ENCODE measurements at places on chromosomes 13 and 19.

DNA sequence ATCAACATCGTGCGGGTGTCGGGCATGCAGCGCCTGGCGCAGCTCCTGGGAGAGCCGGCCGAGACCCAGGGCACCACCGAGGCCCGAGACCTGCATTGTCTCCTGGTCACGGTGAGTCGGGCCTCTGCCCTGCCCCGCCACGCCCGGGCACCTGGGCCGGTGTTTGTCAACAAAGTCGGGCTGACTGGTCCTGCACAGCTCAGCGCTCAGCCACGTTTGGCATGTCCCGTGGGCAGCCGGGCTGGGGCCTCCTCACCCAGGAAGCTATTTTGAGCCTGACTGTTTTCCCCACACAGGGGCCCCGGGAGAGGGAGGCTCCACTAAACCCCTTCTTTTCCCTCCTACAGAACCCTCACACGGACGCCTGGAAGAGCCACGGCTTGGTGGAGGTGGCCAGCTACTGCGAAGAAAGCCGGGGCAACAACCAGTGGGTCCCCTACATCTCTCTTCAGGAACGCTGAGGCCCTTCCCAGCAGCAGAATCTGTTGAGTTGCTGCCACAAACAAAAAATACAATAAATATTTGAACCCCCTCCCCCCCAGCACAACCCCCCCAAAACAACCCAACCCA lies 1.3 kb downstream of the GADD45B start:
- DNase-seq: no peak

- DNase-seq: no peak
These were observed 3.2 kb upstream of the IFNL4 start for GRCh38 chr19:39251846-39252245.

GRCh38 chr13:24274452-24275021 lies 34.8 kb upstream of the C1QTNF9 start:
- DNase-seq: peak; percentile 75

DNA sequence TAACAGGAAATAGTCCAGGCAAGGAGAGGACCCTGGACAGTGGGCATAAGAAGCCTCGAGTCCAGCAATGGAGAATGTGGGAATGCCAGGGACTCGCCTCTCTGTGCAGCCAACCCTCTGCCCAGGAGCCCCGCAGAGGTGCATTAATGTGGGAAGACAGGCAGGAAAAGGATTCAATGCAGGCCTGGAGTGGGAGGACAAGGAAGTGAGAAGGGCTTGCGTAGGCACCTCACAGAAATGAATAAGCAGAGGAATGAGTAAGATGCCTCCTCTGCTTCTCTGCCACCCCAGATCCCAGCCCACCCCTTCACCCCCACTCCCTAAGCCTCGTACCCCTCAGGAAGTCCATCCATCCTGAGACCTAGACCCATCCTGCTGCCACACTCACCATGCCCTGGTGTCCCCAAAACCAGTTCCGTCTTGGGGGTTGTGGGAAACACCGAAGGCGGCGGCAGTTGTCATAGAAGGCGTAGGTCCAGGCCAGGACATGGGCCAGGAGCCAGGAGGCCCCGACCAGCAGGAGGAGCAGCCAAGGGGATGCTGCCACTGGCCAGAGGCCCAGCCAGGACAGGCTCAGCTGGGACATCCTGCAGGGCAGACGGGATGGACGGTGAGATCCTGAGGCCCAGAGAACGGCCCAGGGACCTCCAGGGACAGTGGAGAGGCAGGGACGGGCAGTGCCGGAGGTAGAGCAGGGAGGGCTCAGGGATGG lies 692 bp downstream of the CYP4F2 start:
- DNase-seq: no peak

DNA sequence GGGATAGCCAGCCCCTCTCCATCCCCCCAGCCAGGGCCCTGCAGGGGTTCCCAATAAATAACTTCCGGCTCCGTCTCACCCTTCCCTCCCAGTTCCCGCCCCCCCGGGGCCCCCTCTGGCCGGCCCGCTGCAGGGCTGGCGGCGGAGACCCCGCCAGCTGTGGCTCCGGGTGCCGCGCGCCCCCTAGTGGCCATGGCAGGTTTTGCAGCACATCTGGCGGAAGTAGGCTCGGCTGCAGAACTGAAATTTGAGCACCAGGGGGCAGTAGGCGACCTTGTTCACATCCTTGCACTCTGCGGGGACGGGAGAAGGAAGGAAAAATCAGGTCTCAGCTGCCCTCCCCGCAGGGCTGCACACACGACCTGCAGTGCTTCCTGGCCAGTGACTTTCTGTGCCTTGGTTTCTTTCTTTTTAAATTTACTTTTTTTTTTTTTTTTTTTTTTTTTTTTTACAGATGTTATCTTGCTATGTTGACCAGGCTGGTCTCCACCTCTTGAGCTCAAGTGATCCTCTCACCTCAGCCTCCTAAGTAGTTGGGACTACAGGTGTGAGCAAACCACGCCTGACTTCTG lies 3.6 kb upstream of the MYO1F start:
- peak; percentile 86 for DNase-seq

DNA sequence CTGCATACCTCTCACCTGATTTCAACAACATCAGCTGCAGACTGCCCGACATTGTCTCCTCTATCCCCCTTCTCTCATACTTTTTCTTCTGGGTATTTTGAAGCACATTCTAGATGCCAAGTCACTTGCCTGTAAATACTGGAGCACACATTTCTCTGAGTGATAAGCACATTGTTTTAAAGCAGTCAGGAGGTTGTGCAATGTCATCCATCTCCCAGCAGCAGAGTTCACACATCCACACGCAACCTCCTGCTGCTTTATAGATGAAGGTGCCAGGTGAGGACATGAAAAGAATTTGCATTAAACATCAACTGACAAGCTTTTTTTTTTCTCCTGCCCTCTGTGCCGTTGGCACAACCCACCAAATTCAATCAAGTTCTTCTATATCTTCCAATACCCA lies 5.5 kb downstream of the UPK1A start:
- no peak for DNase-seq

DNA sequence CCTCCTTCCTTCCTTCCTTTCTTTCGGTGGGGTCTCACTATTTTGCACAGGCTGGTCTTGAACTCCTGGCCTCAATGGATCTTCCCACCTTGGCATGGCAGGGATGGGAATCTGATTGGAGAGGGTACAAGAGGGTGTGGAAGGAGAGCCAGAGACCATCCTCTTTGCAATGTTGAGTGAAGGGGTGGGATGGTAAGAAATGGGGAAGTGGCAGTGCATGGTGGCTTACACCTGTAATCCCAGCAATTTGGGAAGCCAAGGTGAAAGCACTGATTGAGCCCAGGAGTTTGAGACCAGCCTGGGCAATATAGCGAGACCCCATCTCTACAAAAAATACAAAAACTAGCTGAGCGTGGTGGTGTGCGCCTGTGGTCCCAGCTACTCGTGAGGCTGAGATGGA lies 5.5 kb downstream of the BLOC1S3 start:
- DNase-seq: no peak

DNA sequence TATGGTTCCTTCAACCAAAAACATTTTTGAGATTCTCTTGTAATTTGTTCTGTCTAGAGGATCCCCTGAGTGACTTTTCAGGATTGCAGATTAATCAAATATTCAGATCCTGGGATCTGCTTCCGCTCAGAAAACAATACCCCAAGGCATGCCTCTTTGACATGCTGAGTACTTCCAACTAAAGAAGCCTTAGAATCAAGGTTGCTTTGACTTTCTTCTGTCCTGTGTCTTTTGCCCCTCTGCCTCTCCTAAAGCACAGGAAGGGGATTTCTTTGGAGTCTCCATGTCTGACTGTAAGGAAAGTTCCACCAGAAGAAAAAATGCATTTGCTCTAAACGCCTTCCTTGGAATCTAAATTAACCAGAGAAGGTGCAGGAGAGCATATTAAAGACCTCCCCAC lies 431.5 kb downstream of the FGF14 start:
- no peak for DNase-seq

GRCh38 chr13:42239644-42240043 lies 32.3 kb upstream of the AKAP11 start:
- DNase-seq: no peak

DNA sequence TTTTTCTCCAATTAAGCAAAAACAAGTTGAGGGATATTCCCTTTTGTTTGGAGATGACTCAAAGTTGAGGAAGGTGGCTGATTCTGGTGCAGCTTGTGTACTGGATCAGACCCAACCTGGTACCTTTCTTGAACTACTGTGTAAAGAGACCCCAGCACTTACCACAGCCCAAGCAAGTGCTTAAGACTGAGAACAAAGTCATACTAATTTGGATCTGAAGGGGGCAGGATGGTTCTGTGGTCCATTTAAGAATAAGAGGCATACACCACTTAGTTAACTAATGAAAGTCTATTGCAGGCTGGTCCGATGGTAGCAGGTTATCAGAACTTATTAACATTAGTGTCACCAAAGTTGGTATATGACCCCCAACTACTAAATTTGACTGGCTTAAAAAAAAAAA lies 6.3 kb downstream of the THSD1 start:
- DNase-seq: no peak

GRCh38 chr13:36806102-36806501 lies 12.9 kb upstream of the RFXAP start:
- no peak for DNase-seq

GRCh38 chr19:5665781-5666513 lies 14.4 kb downstream of the MICOS13 start:
- DNase-seq: no peak

DNA sequence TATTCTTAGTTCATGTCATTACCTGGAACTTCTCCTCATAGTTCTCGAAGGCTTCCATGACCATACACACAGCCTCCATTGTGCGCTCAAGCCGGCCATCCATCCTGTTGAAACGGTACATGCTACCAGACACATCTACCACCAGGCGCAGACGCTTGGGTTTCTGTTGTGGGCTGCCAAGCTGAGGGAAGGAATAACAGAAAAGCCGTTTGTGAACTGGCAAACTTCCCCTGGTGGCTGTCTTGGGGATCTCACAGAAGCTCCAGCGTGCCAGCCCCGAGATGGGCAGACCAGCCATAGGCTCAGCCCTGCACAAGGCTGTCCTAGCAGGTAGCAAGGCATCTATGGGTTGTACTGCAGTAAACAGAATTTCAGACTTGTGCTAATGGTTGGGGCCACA lies 130.1 kb downstream of the RGCC start:
- peak; percentile 57 for DNase-seq

- DNase-seq: no peak
These were observed 1261.8 kb downstream of the SLITRK5 start for GRCh38 chr13:88932950-88933349.

Measured in naive thymus-derived CD4-positive, alpha-beta T cell (primary cell).